ENCODE measurements at places on chromosomes 1 and 21.

- no peak for DNase-seq
Measured at GRCh38 chr1:155474146-155474545, 88.5 kb downstream of the ASH1L start.

GRCh38 chr1:40210511-40211204 is 37.1 kb upstream of the TMCO2 start:
- no peak for DNase-seq

DNA sequence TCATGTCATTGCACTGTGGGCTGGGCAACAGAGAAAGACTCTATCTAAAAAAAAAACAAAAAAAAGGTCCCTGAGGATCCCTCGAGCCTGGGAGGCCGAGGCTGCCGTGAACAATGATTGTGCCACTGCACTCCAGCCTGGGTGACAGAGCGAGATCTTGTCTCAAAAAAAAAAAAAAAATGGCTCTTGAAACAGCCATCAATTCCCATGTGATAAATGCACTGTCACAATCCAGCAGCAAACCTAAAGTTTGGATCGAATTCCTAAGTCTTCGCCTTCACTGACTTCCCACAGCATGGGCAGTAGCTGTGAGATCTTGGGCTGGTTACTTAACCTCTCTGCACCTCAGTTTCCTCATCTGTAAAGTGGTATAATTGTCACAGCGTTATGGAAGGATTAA is 43.5 kb downstream of the IGSF3 start:
- DNase-seq, result no peak

GRCh38 chr1:100361511-100362089 is 9.3 kb downstream of the CDC14A start:
- no peak for DNase-seq

DNA sequence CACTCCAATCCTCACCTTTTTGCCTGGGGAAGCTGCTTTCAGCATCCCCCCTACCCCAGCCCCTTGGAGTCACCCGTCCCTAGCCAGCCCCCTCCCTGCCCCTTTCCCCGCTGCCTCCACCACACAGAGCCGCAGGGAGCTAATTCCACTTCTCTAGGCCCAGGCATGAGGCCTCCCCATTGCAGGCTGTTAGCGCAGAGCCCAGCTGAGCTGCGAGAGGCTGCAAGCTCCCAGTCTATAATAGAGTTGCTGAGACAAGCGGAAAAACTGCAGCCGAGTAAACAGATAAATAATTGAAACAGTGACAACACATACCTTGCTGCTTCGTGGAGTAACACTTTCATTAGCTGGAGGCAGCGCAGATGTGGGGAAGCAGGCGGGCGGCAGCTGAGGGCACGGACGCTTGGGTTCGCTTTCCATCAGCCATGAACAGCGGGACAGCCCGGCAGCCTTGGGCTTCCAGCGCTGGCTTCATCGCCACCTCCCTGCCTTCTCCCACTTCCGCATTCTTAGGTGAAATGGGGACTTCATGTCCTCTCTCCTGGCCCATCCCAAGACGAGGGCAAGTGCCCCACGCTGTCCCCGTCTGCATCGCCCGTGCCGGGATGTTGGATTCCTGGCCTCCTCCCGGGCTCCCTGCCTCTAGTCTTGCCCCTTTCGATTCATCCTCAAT is 183.3 kb downstream of the IGSF21 start:
- DNase-seq, result no peak

GRCh38 chr1:61645476-61645875 is 79.5 kb downstream of the TM2D1 start:
- DNase-seq, result no peak

GRCh38 chr1:193358419-193358818 is 172.0 kb upstream of the B3GALT2 start:
- no peak for DNase-seq

DNA sequence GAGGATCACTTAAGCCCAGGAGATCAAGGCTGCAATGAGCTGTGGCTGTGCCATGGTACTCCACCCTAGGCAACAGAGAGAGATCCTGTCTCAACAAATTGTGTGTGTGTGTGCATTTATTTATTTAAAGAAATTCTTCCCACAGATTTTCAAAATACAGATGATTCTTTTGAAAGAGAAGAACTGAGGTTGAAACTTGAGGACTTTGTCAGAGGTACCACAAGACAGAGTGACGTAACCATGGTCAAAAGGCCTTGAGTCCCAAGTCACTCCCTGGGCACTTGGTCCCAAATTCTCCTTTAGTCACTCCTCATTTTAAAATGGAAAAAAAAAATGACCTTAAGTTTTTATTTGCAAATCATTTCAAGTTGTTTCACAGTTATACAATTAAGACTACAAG is 57.4 kb downstream of the TIAM1 start:
- DNase-seq, result no peak

DNA sequence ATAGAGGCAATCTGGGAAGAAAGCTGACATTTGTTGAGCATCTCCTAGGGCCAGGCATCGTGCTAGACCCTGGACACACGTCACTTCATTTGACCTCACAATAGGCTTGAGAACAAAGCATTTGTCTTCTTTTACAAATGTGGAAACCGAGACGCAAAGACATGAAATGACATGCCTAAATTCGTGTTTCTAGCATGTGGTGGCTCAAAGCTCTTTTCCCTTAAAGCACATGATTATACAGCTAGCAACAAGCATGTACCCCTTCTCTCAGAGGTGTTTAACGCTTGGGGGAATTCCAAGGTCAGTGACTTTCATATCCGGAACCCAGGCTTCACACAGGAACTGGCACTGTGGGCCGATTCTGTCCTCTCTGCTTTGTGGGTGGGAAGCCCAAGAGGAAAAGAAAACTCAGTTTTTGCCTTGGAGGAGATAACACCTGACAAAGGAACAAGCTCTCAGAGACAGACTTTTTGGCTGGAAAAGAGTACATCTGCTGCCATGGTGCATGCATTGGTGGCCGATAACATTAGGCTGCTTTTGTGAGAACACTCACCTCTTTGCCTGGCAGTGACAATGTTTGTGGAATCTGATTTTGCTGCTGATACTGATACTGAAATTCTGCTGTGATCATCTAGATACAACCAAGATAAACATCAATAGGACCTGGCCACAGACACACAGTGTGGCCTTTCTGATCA is 15.4 kb upstream of the CD2 start:
- DNase-seq, result no peak

GRCh38 chr1:6075748-6076147 is 30.1 kb downstream of the KCNAB2 start:
- DNase-seq, result no peak

GRCh38 chr1:235892202-235892601 is 25.5 kb upstream of the LYST start:
- DNase-seq, result no peak

GRCh38 chr21:36338975-36339374 is 19.0 kb downstream of the MORC3 start:
- DNase-seq, result no peak

DNA sequence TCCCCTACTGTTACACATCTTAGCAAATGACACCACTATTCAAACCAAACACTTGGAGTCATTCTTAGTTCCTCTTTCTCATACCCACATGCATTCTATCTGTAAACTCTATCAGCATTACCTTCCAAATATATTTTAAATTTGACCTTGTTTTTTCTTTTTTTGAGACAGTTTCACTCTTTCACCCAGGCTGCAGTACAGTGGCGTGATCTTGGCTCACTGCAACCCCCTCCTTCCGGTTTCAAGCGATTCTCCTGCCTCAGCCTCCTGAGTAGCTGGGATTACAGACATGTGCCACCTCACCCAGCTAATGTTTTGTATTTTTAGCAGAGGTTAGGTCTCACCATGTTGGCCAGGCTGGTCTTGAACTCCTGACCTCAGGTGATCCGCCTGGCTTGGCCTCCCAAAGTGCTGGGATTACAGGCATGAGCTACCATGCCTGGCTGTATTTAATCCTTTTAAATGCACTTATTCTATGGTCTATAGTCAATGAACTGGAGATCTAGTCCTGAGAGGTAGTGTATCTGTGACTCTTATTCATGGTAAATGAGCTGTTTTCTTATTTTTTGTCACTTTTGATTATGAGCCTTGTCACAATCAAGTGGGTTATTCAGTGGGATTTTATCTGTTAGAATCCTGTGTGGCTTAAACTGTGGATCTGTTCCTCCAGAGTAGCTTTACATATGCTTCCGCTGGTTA is 73.1 kb downstream of the GATAD2B start:
- DNase-seq, result no peak

DNA sequence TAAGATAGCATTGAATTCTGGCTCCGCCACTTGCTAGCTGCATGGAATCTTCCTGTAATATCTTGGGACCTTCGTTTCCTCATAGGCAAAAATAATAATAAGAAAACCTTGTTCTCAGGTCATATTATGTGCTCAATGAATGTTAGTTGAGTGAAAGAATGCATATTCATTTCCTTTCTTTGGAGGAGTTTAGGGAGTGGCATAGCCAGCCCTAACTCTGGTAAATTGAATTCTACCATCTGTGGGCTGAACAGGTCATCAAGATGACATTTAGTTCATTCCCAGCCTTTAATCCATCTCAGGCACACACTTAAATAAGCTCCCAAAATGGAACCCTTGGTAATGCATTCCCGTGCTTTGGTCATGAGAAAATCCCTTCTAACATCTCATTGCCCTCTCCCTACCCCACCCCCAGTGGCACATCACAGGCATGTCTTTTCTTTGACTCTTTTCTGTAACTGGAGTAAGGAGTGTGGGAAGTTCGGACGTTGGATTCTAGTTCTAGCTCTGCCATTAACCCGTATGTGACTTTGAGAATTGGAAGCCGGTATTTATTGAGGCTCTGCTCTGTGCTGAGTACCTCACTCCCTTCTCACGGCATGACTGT is 13.2 kb upstream of the MYOG start:
- no peak for DNase-seq

GRCh38 chr1:21901473-21901847 is 35.6 kb downstream of the HSPG2 start:
- no peak for DNase-seq

DNA sequence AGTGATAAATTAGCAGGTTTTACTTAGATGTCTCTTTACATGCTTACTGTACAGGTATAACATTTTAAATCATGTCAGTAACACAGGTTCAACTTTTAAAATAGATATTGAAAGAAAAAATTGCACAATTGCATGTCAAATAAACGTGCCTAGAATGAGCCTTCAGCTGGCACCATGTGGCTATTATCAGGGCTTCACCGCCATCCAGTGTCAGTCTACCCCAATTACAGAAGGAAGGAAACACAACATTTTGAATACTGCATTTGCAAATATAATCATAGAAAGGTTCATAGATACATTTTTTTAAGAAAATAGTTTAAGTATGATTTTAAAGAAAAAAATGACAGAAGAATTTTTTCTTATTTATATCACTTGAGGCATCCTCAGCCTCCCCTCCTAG is 47.5 kb upstream of the SERTAD4 start:
- no peak for DNase-seq

GRCh38 chr1:168774241-168774640 is 45.2 kb upstream of the DPT start:
- peak; percentile 73 for DNase-seq

- DNase-seq, result peak; percentile 88
Measured at GRCh38 chr1:235710687-235711086, 61.1 kb upstream of the GNG4 start.

DNA sequence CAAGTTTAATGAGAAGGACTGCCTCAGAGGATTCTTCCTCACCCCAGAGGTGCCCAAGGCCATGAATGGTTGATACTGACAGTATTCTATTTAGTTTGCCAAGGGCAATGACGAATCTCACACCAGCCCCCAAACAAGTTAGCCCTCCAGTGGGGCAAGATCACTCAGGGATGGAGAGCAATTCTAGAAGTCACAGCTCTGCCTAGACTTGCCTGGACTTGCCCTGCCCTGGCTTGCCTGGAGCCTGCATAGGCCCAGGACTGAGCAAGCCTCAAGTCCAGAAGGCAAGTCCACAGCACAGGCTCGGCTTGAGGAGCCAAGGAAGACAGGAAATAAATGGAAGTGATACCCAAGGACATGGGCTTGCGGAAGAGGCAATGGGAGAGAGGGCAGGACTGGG is 39.5 kb upstream of the RGS16 start:
- DNase-seq, result no peak

- DNase-seq, result no peak
Measured at GRCh38 chr1:222048094-222048595, 306.3 kb upstream of the DUSP10 start.

DNA sequence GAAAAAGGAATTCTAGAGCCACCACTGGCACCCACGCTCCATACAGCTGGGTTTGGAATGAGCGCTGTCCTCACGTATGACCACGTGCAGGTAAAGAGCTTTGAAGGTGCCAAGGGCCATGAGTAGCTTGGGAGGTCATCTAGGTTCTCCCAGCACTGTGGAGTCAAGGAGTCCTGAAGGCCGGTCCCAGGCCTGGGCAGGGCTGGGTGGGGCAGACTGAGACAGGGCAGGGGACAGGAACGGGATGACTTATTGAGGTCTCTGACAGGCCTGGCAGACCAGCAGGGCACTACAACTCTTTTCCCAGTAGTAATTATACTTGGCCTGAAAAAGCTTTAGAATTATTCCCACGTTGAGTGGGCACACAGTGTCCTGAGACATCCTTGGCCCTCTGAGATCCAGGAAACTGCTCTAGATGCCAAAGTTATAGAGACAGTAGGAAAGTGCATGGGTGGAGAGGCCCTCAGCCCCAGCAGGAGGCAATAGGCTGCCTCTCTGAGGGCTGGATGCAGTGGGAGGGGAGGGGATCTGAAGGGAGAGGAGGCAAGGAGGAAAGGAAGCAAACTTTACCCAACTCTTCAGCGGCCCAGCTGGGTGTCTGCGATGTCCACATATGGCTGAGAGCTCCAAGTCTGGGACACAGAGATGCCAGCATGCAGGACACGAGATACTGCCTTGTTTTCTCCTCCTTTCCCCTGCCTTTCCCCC is 1.8 kb upstream of the CDA start:
- no peak for DNase-seq

DNA sequence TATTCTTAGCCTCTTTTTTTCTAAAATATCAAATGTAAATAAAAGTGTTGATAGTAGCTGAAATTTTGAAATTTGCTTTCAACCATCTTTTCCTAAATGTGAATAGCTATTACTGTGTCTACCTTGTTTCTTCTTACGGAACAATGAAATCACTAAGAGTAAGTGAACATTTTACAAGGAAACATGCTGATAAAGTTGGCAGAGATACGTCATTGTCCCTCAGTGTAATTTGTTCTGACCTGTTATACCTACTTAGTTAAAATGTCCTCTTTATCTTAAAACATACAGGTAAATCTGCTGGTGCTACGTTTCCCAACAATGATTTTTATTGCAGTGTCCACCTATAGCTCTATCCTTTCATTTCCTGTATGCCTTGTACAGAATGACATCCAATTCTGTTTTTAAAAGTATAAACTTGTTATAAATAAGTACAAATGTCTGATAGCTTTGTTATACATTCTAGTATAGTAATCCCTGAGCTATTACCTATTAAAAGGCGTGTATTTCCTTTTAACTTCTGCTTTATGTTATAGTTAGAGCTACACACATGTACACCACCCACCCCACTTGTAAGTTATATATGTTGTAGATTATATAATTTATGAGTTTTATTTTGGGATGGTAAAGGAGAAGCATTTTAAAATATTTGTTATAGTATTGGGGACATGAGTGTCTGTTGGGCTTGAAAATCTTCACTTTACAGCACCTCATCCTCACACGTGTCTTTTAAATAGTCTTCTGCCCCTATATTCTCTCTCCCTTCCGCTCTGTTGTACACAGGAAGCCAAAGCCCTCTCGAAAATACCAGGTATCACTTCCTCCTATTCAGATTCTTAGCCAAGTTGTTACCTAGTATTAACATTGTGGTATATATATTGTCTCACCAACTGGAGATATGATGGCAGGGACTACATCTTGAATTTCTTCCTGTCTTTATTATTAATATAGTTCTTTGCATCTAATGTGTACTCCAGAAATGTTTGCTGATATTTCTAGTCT is 25.2 kb downstream of the LAMC1 start:
- no peak for DNase-seq

GRCh38 chr1:160884579-160884978 is 401 bp downstream of the ITLN1 start:
- DNase-seq, result no peak

GRCh38 chr1:167418391-167418790 is 99.9 kb downstream of the CD247 start:
- no peak for DNase-seq

All from lung (tissue), 17 donors.